Endodermal cell (in vitro differentiated cells): ENCODE measurements at places on chromosomes 6 and 20. TPM values are rescaled to one million over a fixed set of nuclear protein-coding genes. Genes with fewer than 3 reads are reported as not detected.

DNA sequence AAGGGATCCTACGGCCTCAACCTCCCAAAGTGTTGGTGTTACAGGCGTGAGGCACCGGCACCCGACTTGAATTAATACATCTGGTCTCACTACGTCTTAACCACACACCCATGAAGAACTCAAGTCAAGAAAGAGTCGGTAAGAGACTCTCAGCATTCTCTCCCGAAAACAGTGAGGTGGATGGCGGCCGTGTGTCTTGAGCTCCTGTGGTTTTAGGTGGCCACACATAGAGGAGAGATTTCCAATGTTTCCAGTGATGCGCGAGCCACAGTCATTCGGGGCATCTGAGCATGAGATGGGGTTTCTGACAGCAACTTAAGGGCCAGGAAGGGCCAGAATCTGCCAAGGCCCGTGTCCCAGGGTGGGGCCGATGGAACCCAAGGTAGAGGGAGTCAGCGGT is 766.4 kb upstream of the DEFB115 start:
- no peaks in the 10 kb centered on the region for H3K4me1 ChIP-seq
- no peaks in the 10 kb centered on the region for H3K36me3 ChIP-seq

DNA sequence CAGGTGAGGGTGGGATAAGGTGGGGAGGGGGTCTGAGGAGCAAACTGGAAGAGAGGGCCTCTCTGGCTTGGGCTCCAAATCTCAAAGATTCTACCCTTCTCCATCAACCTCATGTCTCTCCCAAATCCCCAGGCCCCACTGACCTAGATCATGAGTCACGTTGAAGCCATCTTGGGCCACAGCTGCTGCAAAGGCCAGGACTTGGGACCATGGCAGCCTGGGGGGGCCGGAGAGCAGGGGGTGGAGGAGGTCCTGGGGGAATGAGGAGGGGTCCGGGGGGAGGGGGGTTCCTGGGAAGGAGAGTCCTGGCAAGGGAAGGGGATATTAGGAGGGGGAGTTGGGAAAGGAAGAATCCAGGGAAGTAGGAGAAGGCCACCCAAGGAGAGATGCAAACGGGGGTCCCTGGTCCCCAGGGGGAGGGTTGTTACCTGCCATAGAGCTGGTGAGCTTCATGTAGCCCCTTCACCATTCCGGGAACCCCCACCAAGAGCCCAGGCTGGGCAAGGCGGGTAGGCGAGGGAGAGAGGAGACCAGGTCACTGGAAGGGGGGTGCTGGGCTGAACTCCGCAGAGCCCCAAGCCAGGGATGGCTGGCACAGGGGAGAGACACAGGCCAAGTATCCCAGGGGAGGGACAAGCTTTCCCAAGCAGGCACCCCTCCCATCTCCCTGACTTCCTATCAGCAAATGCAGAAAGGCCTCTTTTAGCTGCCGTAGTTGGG is 12.7 kb downstream of the GGT7 start:
- H3K4me3 ChIP-seq = no peak overlapping the region
- H3K4me1 ChIP-seq = no peaks in the 10 kb centered on the region
- H3K27ac ChIP-seq = no peak overlapping the region
- no peaks in the 10 kb centered on the region for H3K27me3 ChIP-seq
- no peak for DNase-seq

- no peak for DNase-seq
- peaks cover 5% of the 10 kb centered on the region for H3K4me1 ChIP-seq
- no peak overlapping the region for H3K27ac ChIP-seq
- H3K36me3 ChIP-seq = no peaks in the 10 kb centered on the region
Measured at GRCh38 chr20:623704-624103, 13.6 kb upstream of the TCF15 start.

- H3K4me1 ChIP-seq = peaks cover 8% of the 10 kb centered on the region
- H3K36me3 ChIP-seq = no peaks in the 10 kb centered on the region
- H3K27ac ChIP-seq = no peak overlapping the region
- H3K27me3 ChIP-seq = peaks cover 10% of the 10 kb centered on the region
- DNase-seq = no peak
Measured at GRCh38 chr6:41519305-41519744, 26.9 kb upstream of the FOXP4 start.

- no peak overlapping the region for H3K4me3 ChIP-seq
- no peak overlapping the region for H3K27ac ChIP-seq
- no peaks in the 10 kb centered on the region for H3K36me3 ChIP-seq
- DNase-seq = no peak
Measured at GRCh38 chr6:56683882-56684281, 41.2 kb upstream of the DST start.

- no peak overlapping the region for H3K4me3 ChIP-seq
- no peak overlapping the region for H3K27ac ChIP-seq
- no peaks in the 10 kb centered on the region for H3K27me3 ChIP-seq
Measured at GRCh38 chr6:84273048-84273809, 45.8 kb upstream of the CEP162 start.

- H3K4me1 ChIP-seq = no peaks in the 10 kb centered on the region
- peaks cover 23% of the 10 kb centered on the region for H3K36me3 ChIP-seq
- peak; percentile 73 for DNase-seq
- H3K27ac ChIP-seq = no peak overlapping the region
- no peak overlapping the region for H3K4me3 ChIP-seq
- no peaks in the 10 kb centered on the region for H3K27me3 ChIP-seq
Measured at GRCh38 chr6:105272786-105273185, 93.0 kb upstream of the POPDC3 start.

KCNK16 gene
- not detected in 2 replicates for total RNA-seq

RCAN2 gene
- total RNA-seq = 16.6 and 16.7 TPM in 2 replicates

ADGRG6 gene
- total RNA-seq = 26.8 to 32.9 TPM (median 28.8 TPM) in 3 replicates

SEL1L2 gene
- total RNA-seq = not detected in 2 replicates
